Nephron progenitor cell (in vitro differentiated cells): ENCODE measurements at places on chromosomes 3 and 15.

DNA sequence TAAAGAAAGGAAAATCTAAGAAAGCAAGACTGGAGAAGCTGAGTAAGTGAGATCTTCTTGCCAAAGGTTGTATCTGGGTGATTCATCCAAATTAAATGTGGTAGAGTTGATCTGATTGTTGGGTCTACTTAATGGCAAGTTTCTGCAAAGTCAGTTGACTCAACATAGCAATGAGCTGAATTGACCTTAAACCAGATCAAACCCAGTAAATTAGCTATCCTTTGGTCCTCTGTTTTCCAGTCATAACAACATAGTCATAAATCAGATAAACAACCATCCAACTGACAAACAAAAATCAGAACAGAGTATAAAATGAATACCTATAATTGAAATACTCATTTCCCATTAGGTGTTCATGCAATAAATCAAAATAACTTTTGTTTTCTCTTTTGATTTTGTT is 142.6 kb upstream of the CFAP20DC start:
- DNase-seq = no peak
- H3K4me3 ChIP-seq = no peak overlapping the region
- H3K27ac ChIP-seq = no peak overlapping the region

GRCh38 chr15:92468991-92469390 is 75.3 kb downstream of the ST8SIA2 start:
- peaks cover 12% of the 10 kb centered on the region for H3K4me1 ChIP-seq
- H3K27ac ChIP-seq = no peak overlapping the region
- H3K36me3 ChIP-seq = peaks cover 45% of the 10 kb centered on the region
- no peak for DNase-seq
- H3K4me3 ChIP-seq = no peak overlapping the region
- peaks cover 3% of the 10 kb centered on the region for H3K27me3 ChIP-seq

DNA sequence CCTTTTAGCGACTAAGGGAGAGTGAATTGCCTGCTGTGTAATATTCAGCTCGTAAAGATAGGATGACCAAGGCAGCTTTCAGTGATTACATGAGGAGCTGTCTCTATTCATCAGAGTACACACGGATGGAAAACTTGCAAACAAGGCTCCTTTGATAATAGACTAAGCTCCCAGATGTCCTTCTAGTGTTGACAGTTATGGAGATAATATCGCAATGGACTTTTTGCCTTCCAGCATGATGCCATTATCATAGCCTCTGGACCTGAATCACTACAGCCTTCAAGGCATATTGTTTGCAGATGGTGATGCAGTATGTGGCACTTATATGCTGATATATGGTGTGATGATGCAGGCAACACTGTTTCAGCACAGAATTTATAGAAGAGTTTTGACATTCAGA is 93.9 kb downstream of the ECT2 start:
- H3K4me1 ChIP-seq = peaks cover 24% of the 10 kb centered on the region
- H3K4me3 ChIP-seq = no peak overlapping the region
- H3K27ac ChIP-seq = no peak overlapping the region
- peaks cover 2% of the 10 kb centered on the region for H3K27me3 ChIP-seq

- H3K36me3 ChIP-seq = peaks cover 7% of the 10 kb centered on the region
- peaks cover 13% of the 10 kb centered on the region for H3K27me3 ChIP-seq
- H3K27ac ChIP-seq = no peak overlapping the region
- DNase-seq = no peak
- no peak overlapping the region for H3K4me3 ChIP-seq
Measured at GRCh38 chr15:70152070-70152480, 54.4 kb upstream of the TLE3 start.
